CD8-positive, alpha-beta memory T cell (primary cell): ENCODE measurements at places on chromosomes 16 and 17. TPM values are rescaled to one million over a fixed set of nuclear protein-coding genes. Genes with fewer than 3 reads are reported as not detected.

C1QTNF1 gene
- 0.22 TPM for total RNA-seq

PPP1R1B gene
- not detected for total RNA-seq

TCAP gene
- 0.97 TPM for total RNA-seq

TMEM88 gene
- total RNA-seq, result 5.3 TPM

C16orf96 gene
- total RNA-seq, result 0.07 TPM

LRRC3C gene
- not detected for total RNA-seq

SOCS1 gene
- total RNA-seq, result 128 TPM

HCRT gene
- total RNA-seq, result not detected

DNA sequence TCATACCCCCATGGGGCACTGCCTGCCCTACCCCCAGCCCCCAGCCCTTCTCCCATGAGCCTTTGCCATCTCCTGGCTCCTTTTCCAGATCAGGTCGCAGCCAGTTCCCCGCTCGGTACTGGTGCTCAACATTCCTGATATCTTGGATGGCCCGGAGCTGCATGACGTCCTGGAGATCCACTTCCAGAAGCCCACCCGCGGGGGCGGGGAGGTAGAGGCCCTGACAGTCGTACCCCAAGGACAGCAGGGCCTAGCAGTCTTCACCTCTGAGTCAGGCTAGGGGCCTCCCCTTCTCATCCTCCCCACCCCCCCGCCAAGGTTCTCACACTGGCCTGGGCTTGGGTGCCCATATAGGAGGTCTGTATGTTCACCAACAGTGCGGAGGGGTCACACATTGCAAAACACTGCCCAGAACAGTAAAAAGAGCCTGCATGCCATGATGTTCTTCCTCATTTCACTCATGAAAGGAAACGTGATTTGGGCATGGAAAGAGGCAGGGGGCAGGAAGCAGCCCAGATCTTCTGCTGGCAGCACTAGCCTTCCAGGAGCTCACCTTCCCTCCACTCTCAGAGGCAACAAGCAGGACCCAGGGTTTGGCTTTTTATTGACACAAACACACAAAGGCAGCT lies 7.5 kb downstream of the IFI35 start:
- DNase-seq, result no peak
- no peak overlapping the region for H3K4me3 ChIP-seq

DNA sequence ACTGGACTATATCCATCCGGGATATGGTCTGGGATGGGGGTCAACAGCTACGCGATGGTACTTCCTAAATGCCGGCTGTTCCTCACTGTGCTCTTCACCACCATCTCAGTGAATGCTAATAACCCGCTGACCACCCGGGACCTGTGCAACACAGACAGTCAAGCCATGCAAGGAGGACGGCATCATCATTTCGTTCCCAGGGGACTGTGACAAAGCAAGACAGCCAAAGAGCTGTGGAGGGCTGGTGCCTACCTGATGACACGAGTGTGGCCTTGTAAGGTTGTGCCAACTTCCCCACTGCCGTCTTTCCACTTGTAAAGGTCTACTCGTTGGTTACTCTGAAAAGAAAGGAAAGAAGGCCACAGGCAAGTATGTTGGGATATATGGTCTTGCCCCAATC lies 33.7 kb downstream of the WDR59 start:
- peaks cover 29% of the 10 kb centered on the region for H3K36me3 ChIP-seq
- no peaks in the 10 kb centered on the region for H3K4me1 ChIP-seq
- no peak for DNase-seq
- no peak overlapping the region for H3K27ac ChIP-seq
- no peak overlapping the region for H3K4me3 ChIP-seq

GRCh38 chr17:31697838-31698237 lies 161.2 kb downstream of the COPRS start:
- H3K27ac ChIP-seq, result no peak overlapping the region
- H3K36me3 ChIP-seq, result no peaks in the 10 kb centered on the region
- H3K27me3 ChIP-seq, result no peaks in the 10 kb centered on the region
- DNase-seq, result no peak
- H3K4me1 ChIP-seq, result no peaks in the 10 kb centered on the region

- H3K27me3 ChIP-seq, result no peaks in the 10 kb centered on the region
- DNase-seq, result no peak
- no peaks in the 10 kb centered on the region for H3K4me1 ChIP-seq
- no peak overlapping the region for H3K4me3 ChIP-seq
- H3K27ac ChIP-seq, result no peak overlapping the region
These were observed 32.3 kb upstream of the CAPN15 start for GRCh38 chr16:495127-495748.

DNA sequence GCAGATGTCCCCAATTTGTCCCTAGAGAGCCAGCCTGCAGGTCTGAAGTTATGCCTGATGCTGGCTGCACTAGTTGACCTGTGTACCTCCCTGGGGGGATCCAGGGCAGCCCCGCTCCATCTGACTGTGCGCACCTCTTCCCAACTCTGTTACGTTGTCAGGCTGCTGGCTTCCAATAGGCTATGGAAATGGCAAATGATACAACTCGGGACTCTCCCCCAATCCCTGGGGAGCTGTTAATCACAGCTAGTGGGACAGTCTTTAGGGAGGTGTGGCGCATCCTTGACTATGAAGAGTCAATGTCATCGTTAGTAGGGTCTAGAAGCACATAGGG lies 30.1 kb downstream of the GPRC5B start:
- H3K27me3 ChIP-seq, result no peaks in the 10 kb centered on the region
- no peaks in the 10 kb centered on the region for H3K4me1 ChIP-seq
- DNase-seq, result no peak
- H3K36me3 ChIP-seq, result no peaks in the 10 kb centered on the region
- no peak overlapping the region for H3K4me3 ChIP-seq

DNA sequence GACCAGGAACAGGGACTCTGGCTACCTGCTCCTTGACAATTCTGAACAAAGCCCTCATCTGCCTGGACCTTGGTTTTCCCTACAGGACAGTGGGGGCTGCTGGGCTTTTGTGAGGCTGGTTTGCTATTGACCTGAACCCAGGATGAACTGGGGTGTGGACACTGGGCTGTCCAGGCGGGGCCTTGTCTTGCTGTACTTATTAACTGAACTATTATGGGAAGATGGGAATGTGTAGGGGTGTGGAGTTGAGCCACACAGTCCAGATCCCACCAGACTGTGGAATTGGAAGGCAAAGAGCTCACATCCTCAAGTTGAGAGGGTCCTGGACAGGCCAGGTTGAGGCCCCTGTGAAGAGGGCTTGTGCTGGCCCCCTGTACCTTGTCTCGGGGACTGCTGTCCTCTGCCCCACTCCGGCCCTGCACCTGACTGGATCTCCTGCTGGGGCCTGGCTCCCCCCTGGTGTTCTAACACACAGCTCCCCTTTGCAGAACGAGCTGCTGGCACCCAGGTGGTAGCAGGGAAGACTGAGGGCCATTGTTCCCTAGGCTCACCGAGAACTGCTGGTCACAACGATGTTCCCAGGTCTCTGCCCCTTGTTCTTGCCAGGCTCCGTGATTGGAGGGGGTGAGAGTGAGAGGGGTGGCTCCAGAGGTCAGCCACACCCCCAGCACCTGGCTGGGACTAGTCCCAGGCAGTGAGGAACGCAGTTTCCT lies 51.8 kb upstream of the CDC42EP4 start:
- H3K4me1 ChIP-seq, result no peaks in the 10 kb centered on the region
- H3K4me3 ChIP-seq, result no peak overlapping the region
- DNase-seq, result no peak
- H3K27me3 ChIP-seq, result no peaks in the 10 kb centered on the region
- no peaks in the 10 kb centered on the region for H3K36me3 ChIP-seq

DNA sequence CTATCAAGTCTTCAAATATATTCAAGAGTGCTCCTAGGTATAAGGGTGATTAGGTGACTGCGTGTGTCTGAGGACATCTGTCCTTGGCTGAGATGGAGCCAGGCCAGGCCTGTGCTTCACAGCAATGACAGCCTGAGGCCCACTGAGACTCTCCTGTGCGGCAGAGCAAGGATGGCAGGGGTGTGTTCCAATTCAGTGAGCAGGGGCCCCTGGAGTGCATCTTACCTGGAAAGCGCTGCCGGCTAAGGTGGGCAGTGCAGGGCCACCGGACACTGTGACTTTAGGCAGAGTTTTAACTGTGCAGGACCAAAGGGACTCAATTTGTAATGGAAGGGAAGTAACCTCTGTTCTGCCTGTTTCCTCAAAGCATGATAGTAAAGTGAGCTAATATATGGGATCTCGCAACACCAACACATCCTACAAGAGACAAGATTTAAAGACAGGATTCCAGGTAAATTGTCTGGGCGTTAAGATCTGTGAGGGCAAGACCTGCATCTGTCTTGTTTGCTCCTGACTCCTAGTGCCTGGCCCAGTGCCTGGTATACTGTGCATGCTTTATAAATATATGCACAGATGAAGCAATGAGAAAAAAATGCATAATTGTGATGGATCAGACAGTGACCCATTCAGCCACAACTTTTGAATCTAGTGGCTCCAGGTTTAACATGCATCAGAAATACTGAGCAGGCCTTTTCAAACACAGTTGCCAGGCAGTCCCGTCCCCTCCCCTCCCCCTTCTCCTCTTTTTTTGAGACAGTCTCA lies 86.7 kb downstream of the MRC2 start:
- no peaks in the 10 kb centered on the region for H3K36me3 ChIP-seq
- no peaks in the 10 kb centered on the region for H3K4me1 ChIP-seq
- no peaks in the 10 kb centered on the region for H3K27me3 ChIP-seq
- H3K27ac ChIP-seq, result no peak overlapping the region

GRCh38 chr17:43840814-43841213 lies 6.2 kb upstream of the CD300LG start:
- no peak for DNase-seq
- no peaks in the 10 kb centered on the region for H3K4me1 ChIP-seq
- no peak overlapping the region for H3K27ac ChIP-seq
- H3K4me3 ChIP-seq, result no peak overlapping the region
- no peaks in the 10 kb centered on the region for H3K27me3 ChIP-seq

DNA sequence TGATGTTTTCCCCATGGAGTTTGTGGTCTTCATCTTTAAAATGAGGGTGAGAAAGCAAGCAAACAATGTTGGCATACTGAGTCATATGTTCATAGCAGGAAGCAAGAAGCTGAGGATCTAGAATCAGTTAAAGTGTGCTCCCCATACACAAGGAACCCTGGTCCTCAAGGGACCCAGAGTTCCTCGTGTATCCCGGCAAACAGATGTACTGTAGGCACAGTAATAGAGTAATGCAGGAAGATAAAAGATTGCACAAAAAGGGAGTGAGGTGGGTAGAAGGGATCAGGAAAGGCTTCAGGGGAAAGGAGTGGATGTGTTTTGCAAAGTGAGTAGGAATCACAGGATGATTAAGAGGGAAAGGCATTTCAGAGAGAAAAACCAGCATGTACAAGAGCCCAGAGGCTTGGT lies 412.3 kb upstream of the CDH11 start:
- no peak overlapping the region for H3K4me3 ChIP-seq
- no peaks in the 10 kb centered on the region for H3K4me1 ChIP-seq
- no peak for DNase-seq
- H3K27ac ChIP-seq, result no peak overlapping the region
- H3K36me3 ChIP-seq, result no peaks in the 10 kb centered on the region

GRCh38 chr16:66250686-66251431 lies 115.6 kb upstream of the CDH5 start:
- H3K36me3 ChIP-seq, result no peaks in the 10 kb centered on the region
- H3K27me3 ChIP-seq, result no peaks in the 10 kb centered on the region
- no peaks in the 10 kb centered on the region for H3K4me1 ChIP-seq
- no peak for DNase-seq
- no peak overlapping the region for H3K4me3 ChIP-seq

- no peak overlapping the region for H3K4me3 ChIP-seq
- H3K4me1 ChIP-seq, result no peaks in the 10 kb centered on the region
- no peak for DNase-seq
- H3K27ac ChIP-seq, result no peak overlapping the region
- H3K36me3 ChIP-seq, result no peaks in the 10 kb centered on the region
These were observed 10.9 kb downstream of the SLC13A2 start for GRCh38 chr17:28484296-28484695.

DNA sequence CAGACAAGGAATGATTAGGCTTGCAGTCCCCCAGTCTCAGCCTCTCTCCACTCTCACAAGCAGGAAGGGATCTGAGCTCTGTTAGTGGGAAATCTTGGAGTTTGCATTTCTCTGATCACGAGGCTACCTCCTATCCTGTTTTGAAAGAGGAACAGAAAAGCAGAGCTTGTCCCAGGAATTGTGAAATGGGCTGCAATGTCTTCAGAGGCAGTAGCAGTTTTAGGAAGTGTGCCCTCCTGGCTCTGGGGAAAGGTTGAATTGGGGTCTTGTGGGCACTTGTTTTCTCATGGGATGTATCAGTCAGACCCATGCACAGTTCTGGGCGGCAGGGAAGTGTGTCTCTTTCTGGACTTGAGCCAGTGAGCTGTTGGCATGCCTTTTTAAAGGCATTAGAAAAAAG lies 22.8 kb downstream of the NUP85 start:
- no peak for DNase-seq
- H3K27ac ChIP-seq, result no peak overlapping the region
- peaks cover 61% of the 10 kb centered on the region for H3K36me3 ChIP-seq
- no peak overlapping the region for H3K4me3 ChIP-seq
- H3K4me1 ChIP-seq, result no peaks in the 10 kb centered on the region

- H3K4me3 ChIP-seq, result no peak overlapping the region
- no peaks in the 10 kb centered on the region for H3K4me1 ChIP-seq
- no peak for DNase-seq
- no peaks in the 10 kb centered on the region for H3K27me3 ChIP-seq
- no peaks in the 10 kb centered on the region for H3K36me3 ChIP-seq
These were observed 10.0 kb upstream of the MPRIP start for GRCh38 chr17:17032131-17032692.

- H3K4me1 ChIP-seq, result no peaks in the 10 kb centered on the region
- no peak overlapping the region for H3K27ac ChIP-seq
- DNase-seq, result no peak
- no peaks in the 10 kb centered on the region for H3K36me3 ChIP-seq
- peaks cover 17% of the 10 kb centered on the region for H3K27me3 ChIP-seq
These were observed 6.2 kb downstream of the JPH3 start for GRCh38 chr16:87608400-87608985.

DNA sequence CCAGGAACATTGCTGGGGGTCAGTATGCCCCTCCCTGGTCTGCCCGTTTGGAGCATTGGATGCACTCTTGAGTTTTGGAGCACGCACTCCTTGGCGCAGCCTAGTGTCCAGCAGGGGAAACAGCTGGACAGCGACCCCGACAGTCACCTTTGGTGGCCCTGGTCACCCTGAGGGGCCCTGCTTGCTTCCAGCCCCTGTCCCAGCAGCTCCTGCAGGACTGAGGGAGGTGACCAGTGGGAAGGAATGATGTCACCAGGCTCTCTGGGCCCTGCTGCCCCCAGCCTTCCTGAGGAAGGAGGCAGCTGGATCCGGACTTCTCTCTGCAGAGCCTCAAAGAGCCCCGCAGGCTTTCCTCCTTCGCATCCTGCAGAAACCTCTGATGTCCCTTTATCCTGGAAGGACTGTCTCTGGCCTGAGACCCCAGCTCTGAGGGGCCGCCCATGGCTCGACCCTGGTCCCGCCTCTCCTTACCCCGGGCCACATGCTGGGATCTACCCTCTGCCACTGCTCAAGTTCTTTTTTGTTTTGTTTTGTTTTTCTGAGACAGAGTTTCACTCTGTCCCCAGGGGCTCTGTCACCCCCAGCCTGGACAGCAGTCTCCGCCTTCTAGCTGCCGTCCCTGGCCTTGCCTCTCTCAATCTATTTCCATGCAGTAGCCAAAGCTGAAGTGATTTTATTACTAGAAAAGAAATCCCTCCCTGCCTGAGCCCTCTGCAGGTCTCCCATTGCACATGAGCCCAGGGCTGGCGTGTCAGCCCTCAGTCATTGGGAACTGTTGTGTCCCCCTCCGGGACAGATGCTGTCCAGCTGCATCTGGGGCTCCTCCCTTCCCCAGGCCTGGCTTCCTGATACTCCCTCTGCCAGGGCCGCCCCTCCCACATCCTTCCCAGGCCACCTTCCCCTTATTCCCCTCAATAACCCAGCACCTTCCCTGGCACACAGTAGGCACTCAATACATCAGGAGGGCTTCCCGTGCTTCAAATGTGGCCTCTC lies 11.6 kb downstream of the ZSCAN10 start:
- H3K36me3 ChIP-seq, result no peaks in the 10 kb centered on the region
- peaks cover 32% of the 10 kb centered on the region for H3K4me1 ChIP-seq
- DNase-seq, result no peak
- no peak overlapping the region for H3K4me3 ChIP-seq
